ENCODE measurements at places on chromosomes 6 and 20.

DNA sequence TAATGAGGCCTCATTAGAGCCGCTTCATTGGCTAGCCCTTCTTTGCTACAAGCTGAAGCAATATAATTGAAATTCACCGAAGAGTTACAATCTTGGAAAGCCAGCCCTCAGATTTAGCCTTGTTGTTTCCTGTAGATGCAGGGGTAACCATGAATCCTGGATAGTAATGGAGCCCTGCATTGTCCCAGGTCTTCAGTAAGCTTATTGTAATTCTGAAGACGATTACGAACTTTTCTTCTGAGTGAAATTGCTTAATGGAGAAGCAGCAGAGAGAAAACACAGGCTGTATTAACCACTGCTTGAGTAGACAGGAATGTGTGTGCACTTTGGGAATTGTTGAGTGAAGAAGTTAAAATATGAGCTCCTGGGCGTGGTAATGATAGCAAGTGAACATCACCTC lies 26.3 kb upstream of the NAA20 start:
- no peak for DNase-seq

- no peak for DNase-seq
Measured at GRCh38 chr6:43878823-43879495, 108.9 kb downstream of the VEGFA start.

GRCh38 chr6:43768983-43769525 lies 957 bp upstream of the VEGFA start:
- DNase-seq: no peak

- DNase-seq: no peak
Measured at GRCh38 chr6:51349857-51350256, 531.2 kb downstream of the TFAP2B start.

- no peak for DNase-seq
Measured at GRCh38 chr6:140040396-140040795, 665.9 kb upstream of the CITED2 start.

DNA sequence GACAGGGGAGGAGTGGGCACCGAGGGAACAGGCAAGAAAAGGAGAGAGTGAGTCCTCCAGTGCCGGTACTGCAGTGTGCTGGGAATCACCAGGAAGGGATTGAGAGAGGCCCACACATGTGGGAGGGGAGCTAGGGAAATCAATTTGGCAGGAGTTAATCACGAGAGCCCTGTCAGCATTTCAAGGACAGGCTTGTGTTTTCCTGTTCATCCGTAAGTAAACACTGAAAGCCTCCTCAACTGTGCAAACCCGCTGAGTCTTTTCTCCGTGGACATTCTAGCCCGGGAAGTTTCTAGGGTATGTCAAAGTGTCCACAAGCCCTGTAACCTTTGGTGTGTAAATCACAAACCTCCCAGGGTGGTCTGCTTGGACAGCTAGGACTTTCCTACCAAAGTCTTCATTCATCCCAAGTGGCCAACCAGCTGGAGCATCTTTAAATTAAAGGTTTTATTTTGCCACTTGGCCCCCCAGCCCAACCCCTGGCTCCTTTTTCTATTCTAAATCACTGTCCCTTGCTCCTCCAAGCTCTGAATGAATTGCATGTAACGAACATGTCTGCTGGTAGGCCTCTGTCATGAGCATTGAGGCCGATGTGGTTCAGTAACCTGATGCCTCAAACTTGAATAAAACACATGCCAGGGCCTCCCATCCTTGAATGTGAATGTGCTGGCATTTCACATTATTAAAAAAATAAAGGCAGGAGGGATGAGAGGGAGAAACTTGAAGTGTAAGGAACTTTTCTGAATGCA lies 149.1 kb downstream of the ZNF217 start:
- no peak for DNase-seq

DNA sequence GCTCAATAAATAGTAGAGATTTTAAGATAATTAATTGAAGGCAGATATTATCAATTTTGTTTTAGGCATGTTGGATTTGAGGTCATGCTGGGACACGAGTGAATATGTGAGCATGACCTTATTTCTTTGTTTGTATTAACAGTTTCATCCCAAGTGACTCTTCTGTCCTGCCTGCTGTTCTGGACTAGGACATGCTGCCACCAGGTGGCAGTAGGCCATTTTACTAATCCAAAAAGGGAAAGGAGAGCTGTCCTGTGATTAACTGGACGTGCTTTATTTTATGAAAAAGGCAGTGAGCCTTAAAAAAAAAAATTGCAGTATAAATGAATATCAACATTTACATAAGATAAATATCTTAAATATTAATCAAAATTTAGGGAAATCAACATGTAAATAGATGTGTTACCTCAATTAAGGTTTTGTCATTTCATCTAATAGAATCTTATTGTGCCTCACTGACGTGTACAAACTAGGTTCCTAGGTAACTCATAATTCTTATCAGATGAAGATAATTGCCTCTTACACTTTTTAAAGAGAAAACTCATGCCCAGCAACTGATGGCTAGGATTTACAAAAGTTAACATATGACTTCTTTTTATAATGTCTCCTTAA lies 49.8 kb downstream of the FRK start:
- DNase-seq: peak; percentile 8

DNA sequence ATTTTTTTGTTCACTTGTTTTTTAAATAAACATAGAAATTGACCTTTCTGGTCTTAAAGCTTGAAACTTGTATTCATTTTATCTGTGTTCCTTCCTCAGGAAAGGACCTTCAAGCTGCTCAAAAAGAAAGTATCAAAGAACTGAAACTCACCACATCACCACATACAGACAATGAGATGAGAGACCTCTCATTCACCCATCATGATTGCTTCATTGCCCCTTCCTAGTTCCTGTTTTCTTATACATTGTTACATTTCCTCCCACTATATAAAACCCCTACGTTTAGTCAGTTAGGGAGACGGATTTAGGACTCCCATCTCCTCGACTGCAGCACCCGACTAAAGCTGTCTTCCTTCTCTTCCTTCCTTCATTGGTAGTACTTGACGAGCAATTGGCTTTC lies 180.5 kb upstream of the OPRM1 start:
- no peak for DNase-seq

GRCh38 chr6:74741646-74742045 lies 464.2 kb downstream of the COL12A1 start:
- DNase-seq: no peak

DNA sequence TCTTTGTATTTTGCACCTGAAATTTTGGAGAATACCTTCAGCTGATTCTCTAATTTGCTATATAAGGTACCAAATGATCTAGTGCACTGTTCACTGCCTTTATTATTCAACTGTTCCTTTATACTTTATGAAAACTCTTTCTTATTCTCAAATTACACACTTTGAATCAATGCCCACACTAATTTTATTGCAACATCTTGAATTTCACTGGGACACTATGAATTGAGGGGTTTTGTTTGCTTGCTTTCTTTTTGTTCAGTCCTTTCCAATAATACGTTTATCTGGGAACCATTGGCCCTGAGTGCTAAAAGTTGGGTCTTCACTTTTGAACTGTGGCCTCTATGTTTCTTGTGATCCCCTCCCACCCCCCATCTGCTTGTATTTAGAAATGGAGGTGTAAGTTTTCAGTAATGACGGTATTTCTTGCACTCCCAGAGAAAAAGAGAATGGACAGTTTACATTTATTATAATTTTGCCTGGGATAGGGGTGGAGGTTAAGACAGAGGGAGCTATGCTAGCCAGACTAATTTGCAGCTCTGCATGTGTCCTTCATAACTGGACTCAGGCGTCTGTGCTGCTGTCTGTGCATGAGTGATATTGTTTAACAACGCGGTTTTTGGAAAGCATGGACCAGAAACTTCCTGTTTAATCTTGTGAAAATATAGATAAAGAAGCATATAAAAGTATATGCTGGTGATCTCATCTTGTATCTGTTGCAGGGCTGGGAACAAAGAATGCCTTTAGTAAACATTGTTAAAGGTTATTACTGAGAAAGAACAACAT lies 98.1 kb downstream of the DNAH8 start:
- DNase-seq: no peak

- DNase-seq: no peak
Measured at GRCh38 chr6:144131248-144131709, 19.0 kb upstream of the STX11 start.

DNA sequence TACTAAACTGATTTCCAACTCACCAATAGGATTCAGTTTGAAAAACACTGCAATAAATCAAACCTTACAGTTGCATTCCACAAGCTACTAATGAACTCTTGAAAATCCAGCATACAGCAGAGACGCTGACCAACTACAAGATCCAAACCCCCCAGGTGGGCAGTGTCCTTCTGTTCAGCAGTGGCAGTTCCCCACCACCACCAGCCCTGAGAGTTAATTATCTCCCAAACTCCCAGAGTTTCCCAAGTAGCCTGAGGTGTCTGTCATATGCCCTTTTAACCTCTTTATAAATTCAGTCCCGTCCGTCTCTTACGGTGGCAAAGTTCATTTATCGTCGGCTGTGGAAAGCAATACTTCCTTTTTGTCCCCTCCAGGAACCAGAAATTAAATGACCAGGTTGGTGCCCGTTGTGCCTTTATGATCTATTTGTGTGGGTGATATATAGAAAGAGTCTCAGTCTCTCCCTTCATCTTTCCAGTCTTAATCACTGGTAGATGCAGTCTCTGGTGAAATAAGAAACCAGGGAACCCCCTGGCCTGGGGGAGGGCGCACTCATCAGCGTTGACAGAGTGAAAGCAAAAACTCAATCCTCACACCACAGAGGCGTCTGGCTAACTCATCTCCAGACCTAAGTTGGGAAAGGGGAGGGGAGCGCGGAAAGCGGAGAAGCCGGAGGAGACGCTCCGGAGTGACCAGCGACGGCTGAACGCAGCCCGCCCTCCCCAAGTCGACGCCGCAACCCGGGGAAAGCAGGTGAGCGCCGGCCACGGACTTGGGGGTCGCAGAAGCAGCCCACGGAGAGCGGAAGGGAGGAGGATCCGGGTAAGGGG lies 717 bp downstream of the MRPL14 start:
- DNase-seq: peak; percentile 45

DNA sequence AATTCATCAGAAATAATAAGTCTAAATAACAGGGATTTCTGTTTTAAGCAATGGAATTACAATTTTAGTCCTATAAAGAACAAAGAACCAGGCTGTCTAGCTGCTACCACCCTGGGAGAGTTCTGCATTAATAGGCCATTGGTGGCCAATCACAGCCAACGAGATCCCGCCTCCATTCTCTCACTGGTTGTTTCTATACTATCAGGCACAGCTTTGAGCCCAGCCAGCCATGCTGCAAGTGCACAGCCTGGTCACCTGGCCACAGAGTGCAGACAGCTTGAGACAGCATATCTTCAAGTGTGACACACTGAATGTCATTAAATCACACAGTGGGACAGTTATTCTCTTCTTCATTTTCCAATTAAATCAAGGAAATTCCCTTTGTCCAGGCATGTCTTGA lies 16.1 kb upstream of the RAB22A start:
- DNase-seq: no peak

GRCh38 chr20:33018169-33018931 lies 10.8 kb downstream of the BPIFB2 start:
- no peak for DNase-seq

DNA sequence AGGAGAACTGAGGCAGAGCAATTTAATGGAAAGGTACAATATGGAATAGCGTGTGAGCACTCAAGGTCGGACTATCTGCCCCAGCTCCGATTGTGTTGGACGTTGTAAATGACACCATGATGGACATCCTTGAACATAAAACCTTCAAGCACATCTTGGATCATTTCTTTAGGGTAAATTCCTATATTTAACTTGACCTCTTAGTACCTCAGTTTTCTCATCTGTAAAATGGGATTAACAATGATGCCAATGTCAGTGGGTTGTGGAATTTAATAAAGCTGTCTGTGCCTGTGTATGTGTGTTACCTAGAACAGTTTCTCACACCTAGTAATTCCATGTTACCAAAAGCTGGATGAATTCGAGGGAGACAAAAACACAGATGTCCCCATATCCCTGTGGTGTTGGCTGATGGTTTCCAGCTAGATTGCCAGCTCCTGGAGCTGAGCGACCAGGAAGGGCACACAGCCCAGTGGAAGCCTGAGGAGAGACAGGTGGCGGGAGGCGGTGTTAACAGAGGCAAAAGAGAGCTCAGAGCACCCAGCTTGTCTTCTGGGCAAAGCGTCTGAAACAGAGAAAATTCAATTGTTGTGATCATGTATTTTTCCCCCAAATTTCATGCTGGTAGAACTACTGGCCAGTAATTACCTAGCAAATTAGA lies 32.6 kb downstream of the MDFI start:
- DNase-seq: no peak

DNA sequence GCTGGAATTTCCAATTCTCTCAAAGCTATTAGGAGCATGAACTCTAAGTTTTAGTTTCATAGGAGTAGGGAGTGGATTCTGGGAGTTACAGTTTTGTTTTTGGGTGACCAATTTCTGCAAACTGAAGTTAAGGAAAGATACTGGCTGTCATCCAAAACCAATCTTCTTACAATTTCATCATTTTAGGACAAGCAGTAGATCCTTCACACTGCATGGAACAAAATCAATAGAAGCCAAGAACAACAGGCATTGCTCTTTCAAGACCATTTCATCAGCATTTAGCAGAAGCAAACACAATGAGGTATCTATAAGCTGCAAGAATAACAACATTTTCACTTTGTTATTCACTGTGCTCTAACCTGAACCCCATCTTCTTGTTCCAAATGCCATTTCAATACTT lies 173.0 kb downstream of the GMDS start:
- no peak for DNase-seq

- DNase-seq: no peak
Measured at GRCh38 chr6:156348424-156348823, 428.8 kb upstream of the ARID1B start.

DNA sequence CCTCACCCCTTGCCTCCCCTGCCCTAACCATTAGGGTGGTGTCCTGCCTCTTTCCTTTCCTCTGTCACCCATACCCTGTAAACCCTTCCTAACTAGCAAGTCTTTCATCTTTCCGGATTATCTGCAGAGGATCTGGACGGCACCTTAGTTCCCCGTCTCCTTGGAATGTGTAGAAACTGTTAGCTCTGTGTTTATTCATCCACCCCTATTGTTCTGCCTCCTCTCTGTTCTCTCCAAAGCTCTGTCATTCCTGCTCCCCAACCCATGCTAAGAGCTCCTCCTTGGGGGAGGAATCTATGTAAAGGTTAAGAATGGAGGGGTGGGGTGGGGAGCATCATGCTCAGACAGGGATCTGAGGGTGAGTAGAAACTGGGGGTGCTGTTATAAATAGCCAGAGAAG lies 39.4 kb upstream of the KCNK5 start:
- no peak for DNase-seq

Measured in stimulated activated CD8-positive, alpha-beta memory T cell treated with anti-CD3 and anti-CD28 coated beads, Interleukin-2, amount 100 ng/mL, for 1 hour (primary cell).